Glutamatergic neuron (in vitro differentiated cells): ENCODE measurements at places on chromosomes 12 and 14. TPM values are rescaled to one million over a fixed set of nuclear protein-coding genes. Genes with fewer than 3 reads are reported as not detected.

The LALBA gene
- not detected for total RNA-seq

GRCh38 chr12:123270214-123271000, 1.2 kb downstream of the CDK2AP1 start:
- DNase-seq: peak; percentile 37

- DNase-seq: no peak
Measured at GRCh38 chr14:53328841-53329240, 175.7 kb upstream of the DDHD1 start.

DNA sequence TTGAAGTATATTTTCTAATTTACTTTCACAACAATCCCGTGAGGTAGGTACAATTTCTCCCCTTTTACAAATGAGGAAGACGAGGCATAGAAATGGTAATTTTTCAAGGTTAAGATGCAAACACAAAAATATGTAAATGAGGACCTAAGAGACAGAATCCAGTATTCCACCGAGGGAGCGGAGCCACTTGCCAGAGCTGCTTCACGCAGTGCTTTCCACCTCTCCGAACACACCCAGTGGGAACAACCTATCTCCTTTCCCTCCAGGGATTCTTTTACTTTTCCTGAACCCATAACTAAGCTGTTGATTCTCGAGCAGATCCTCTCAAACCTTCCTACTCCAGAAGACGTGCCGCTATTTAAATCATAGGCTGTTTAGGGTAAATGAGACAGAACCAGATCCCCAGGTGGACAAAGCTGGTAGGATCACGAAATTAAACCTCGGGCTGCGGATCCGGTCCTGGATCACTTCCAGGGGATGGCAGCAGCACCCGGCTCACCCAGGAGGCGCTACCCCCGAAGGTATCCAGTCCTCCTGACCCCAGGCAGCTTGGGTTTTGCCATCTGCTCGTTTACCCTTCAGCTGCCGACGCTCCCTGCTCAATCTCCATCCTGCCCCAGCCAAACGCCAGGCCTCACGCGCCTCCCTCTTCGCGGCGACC, 1.5 kb downstream of the DDHD1 start:
- DNase-seq: peak; percentile 52

GRCh38 chr12:50043854-50044253, 13.5 kb upstream of the ASIC1 start:
- no peak for DNase-seq
